ENCODE measurements at places on chromosomes 7 and 10.

DNA sequence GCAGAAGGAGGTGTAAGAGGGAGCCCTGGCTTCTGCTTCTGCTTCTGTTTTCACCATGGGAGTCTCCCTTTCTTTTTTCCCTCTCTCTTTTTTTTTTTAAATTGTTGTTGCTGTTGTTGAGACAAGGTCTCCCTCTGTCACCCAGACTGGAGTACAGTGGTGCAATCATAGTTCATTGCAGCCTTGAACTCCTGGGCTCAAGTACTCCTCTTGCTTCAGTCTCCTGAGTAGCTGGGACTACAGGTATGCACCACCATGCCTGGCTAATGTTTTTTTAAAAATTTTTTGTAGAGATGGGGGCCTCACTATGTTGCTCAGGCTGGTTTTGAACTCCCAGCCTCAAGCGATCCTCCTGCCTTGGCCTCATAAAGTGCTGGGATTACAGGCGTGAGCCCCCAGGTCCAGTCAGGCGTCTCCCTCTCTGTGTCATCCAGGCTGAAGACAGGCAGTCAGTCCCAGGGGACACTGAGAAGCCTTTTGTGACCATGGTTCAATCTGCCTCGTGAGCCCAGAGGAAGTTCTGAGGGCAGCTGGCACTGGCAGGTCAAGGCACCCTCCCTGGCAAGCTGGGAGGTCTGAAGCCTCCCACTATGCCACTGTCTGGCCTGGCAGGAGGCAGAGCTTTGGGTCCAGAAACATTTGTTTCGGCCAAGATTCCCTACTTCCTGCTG lies 33.6 kb upstream of the NPFFR1 start:
- DNase-seq, result no peak

- DNase-seq, result no peak
Measured at GRCh38 chr10:5628451-5629302, 37.7 kb downstream of the ASB13 start.

DNA sequence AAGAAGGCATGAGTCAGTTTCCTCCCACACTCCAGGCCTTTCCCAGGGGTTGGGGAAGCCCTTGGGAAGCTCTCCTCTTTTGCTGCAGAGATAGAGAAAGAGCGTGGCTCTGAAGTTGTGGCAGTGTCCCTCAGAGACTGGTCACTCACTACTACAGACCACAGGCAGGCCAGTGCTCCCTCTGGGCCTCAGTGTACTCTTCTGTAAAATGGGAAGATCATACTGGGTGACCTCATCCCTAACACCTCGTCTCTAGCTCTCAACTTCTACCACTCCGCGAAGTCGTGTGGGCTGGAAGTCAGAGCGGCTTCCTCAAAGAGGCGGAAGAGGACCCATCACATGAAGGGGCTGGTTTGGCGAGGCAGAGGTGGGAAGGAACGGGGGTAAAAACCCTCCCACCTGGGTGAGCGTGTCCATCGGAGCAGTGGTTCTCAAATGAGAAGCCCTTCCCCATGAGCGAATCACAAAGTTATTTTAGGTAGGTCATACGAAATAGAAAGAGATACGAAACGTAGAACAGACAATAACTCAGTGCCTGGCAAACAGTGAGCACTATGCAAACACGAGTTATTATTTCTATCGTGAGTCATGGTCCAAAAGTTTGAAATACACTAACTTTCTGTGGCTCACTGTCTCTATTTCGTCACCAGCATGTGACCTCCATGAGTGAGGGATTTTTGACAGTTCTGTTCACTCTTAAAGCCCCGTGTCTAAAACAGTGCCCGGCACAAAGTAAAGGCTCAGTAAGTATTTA lies 32.7 kb downstream of the PRKAG2 start:
- DNase-seq, result no peak

DNA sequence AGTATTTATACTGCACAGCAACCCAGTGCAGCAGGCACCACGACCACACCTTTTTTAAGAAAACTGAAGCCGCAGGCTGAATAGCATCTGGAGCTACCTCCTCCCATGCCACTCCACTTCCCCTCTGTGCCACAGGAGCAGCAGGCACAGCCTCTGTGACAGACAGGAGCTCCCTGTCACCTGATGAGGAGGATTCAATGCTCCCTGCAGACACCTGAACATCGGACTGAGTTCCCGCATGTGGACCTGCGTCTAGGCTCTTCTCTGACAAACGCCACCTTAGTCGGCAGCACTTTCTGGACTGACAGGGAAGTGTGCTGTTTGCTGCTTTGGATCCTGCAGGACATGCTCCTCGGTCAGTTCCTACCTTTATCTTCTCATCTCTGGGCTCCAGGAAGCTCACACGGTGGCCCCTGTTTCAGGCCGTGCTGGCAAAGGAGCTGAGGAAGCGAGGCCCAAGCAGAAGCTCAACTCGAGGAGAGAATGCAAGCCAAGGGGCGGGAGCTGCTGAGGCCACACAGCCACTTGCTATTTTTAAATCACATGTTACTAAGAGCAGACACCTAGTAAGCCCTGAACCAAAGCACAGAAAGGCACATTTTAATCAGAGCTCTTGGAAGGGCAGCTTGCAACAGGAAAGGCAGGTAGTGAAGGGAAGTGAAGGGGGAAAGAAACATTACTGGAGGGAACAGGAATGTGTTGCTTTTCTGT lies 56.6 kb downstream of the VOPP1 start:
- no peak for DNase-seq

- DNase-seq, result no peak
Measured at GRCh38 chr10:75350791-75351190, 50.8 kb downstream of the ZNF503 start.

GRCh38 chr7:96686305-96686704 lies 23.3 kb downstream of the SEM1 start:
- no peak for DNase-seq

DNA sequence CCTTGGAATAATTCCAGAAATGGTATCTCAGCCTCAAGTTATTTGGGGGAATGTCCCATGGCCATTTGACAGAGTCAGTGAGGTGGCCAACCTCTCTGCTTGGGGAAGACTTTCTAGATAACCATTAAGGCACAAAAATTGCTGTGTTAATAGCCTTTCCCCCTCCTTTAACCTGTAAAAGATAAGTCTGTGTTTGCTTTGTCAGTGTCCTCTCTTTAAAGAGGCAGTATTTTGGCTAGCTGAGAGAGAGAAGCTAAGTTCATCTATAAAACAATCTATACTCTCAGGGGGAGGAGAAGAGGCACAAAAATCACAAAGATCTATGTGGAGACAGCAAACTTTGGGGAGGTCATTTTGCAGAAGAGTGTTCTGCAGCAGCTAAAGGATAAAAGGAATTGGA lies 72.1 kb downstream of the PLCE1 start:
- DNase-seq, result no peak

GRCh38 chr7:38318241-38318640 lies 44.8 kb upstream of the TARP start:
- no peak for DNase-seq

- DNase-seq, result no peak
Measured at GRCh38 chr7:25031007-25031406, 51.0 kb upstream of the OSBPL3 start.

- DNase-seq, result no peak
Measured at GRCh38 chr7:27156916-27157701, 634 bp upstream of the HOXA7 start.

- no peak for DNase-seq
Measured at GRCh38 chr10:72645263-72645858, 19.5 kb upstream of the MICU1 start.

DNA sequence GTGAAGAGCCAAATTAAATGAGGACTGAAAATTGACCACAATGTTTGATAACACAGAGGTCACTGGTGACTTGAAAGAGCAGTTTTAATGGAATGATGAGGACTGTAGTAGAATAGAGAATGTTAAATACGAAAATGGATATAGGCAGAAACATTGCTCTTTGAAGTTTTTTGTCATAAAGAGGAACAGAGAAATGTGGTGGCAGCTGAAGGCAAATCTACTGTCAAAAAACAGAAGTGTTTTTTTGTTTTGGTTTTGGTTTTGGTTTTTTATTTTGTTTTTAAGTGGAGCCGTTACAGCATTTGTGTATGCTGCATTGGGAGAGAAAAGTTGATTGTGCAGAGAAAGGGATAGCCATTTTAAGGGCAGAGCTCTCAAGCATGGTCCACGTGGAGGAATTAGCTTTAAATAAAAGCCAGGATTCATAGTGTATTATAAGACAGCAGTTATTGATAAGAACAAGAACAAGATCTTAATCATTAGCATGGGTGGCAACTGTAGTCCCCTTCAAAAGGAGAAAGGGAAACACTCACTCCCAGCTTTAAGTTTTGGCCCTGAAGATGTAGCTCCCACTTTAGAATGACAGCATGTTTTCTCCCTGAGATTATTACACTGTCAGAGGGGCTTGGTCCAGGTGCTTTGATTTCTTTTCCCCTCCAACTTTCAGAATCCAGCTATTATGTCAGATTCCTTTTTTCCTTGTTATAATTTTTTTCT lies 156.7 kb upstream of the BET1 start:
- no peak for DNase-seq

- no peak for DNase-seq
Measured at GRCh38 chr7:120441850-120442249, 168.9 kb downstream of the KCND2 start.

GRCh38 chr10:49165259-49165658 lies 22.9 kb downstream of the TMEM273 start:
- DNase-seq, result no peak

DNA sequence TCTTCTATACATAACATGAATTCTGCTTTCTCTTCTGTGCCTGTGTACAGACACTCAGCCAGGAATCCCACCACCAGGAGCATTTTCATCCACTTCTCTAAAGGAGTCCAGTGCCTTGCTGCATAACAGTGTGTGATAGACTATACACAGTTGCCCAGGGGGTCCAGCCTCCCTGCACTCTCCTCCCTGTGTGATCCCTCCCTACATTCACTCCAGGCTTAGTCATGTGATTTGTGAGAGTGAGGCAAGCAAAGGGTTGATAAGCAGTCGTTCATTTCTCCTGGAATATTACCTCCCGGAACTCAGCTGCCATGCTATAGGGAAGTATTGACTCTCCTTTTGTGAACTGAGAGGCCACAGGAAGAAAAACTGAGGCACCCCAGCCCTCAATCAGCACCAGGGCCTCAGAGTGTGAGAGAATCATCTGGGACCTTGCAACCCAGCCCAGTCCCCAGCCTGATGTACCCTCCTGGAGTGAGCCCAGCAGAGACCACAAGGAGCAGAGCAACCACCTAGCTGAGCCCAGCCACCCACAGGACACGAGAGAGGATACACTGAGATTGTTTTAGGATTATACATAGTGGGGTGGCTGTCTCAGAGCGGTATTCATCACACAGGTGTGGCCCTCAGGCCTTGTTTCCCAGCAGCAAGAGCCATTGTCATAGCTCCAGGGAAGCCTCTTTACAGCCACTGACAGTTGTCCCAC lies 45.0 kb upstream of the EEPD1 start:
- no peak for DNase-seq

All from left forelimb (tissue), 1 donor.